ENCODE measurements at places on chromosomes 3 and 15.

DNA sequence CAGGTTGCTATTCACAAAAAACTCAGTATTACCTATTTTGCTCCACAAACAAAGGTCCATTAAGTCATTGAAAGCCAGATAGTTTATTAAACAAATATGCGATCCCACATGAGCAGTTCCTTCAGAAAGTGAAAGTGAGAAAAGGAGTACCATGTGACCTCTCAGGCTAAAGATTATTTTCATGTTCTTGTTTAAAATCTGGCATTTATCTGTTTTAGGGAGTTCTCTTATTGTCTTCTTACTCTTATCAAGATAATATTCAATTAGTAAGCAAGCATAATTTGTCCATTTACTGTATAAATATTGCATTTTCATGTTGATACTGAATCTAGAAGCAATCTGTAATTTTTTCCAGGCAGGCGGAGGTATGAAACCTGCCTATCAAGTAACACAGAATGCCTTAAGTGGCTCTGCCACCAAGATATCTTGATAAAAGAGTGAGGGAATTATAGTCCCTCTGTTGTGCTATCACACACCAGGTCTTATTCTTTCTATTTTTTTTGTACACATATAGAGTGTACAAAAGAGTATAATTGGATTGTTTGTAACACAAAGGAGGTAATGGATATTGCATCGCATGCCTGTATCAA lies 20.1 kb upstream of the PLSCR5 start:
- no peak for DNase-seq

DNA sequence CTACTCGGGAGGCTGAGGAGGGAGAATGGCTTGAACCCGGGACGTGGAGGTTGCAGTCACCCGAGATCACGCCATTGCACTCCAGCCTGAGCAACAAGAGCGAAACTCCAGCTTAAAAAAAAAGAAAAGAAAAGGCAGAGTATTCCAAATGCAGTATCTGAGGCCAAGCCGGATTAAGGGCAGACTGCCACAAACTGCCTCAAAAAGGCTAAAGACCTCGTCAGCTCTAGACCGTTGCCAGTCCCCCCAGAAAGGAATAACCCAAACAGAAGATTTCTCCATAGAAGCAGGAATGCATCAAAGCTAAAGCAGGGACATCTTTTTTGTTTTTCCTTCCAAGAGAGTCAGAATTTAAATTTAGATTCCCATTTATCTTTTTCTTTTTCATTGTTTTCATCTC lies 72.9 kb downstream of the TM4SF4 start:
- DNase-seq = no peak

DNA sequence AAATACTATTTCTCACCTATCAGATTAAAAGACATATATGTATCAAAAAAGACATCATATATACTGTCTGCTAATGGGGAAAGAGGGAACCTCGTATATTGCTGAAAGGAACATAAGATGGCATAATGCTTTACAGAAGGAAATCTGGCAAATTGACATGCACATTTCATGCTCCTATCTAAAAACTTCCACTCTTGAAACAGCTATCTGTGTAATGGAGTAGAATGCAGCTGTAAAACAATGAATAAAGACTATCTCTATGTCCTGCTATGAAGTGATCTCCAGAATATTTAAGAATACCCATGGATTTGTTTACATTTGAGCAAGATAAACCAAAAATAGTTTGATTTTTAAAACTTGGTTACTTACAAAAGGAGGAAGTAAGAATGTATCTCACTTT lies 107.4 kb downstream of the TBL1XR1 start:
- DNase-seq = no peak

- DNase-seq = no peak
Measured at GRCh38 chr3:64694114-64694513, 6.3 kb upstream of the ADAMTS9 start.

- no peak for DNase-seq
Measured at GRCh38 chr3:58036293-58037032, 28.2 kb downstream of the FLNB start.

GRCh38 chr15:94287794-94288246 lies 56.5 kb downstream of the MCTP2 start:
- no peak for DNase-seq

- no peak for DNase-seq
Measured at GRCh38 chr3:37556789-37557301, 304.8 kb upstream of the CTDSPL start.

GRCh38 chr15:71455107-71455506 lies 339.8 kb downstream of the THSD4 start:
- no peak for DNase-seq

- no peak for DNase-seq
Measured at GRCh38 chr3:104133630-104134029, 1233.1 kb upstream of the ALCAM start.

Measured in activated CD8-positive, alpha-beta memory T cell treated with anti-CD3 and anti-CD28 coated beads for 1 hour (primary cell).